ENCODE measurements at places on chromosomes 7 and 10.

GRCh38 chr10:125146791-125147579 is 13.4 kb downstream of the CTBP2 start:
- DNase-seq, result no peak

DNA sequence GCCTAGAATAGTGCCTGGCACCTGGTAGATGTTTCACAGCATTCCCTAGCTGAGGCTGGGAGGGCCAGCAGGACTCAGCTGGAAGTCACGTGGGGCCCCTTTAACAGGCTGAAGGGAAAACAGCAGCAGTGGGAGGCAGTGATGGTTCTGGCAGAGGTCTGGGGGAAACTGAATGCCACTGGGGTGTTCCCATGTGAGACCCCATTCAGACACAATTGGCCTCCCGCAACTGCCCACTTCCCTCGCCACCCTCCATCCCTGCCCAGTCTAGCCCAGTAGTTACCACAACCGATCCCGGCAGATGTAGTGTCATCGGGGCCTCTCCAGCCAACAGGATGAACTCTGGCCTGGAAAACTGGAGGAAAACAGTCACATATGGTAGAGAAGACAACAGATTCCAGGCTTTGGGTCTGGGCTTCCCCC is 38.3 kb downstream of the FRMPD2 start:
- DNase-seq, result no peak

- DNase-seq, result no peak
Observed at GRCh38 chr10:76080991-76081390, 649.6 kb downstream of the LRMDA start.

- DNase-seq, result no peak
Observed at GRCh38 chr10:128003521-128003920, 96.6 kb downstream of the PTPRE start.

DNA sequence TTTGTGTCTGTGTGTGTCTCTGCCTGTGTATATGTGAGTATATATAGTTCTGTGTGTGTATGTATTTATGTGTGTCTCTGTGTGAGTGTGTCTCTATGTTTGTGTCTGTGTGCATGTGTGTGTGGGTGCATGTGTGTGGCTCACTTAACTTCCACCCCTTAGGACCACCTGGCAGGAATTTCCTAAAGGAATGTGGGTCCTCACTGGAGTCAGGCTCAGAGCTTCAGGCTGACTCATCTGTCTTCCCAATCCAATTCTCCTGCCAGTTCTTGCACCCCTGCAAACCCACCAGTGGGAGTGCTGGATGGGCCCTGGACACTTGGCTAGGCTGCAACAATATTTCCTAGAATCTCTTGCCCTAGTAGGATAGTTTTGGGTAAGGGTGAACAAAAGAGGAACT is 70.2 kb upstream of the GRB10 start:
- DNase-seq, result no peak

GRCh38 chr7:121473645-121474300 is 77.7 kb upstream of the FAM3C start:
- DNase-seq, result no peak

DNA sequence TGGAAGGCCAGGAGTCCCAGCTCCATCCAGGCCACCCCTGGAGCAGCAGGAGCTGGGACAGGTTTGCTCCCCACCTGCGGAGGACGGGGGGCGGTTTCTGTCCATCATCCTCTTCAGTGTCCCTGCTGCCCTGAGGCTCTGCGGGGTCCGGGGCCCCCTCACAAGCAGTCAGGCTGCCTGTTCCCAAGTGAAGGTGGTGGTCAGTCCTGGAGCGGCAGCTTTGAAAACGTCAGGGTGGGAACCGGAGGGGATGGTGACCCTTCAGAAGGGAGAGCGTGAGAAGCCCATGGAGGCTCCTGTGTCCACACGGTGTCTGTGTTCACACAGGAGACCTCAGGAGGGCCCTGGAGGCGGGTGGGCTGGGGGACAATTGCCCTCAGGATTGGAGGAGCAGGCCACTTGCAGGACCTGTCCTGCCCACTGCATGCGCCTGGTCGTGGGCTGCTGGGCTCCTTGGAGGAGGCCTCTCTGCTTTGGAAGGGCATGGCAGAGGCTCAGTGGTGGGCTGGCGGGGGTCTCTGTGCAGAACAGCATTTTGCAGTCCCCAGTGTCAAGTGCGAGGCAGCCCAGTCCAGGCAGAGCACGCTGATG is 49.3 kb upstream of the INPP5A start:
- no peak for DNase-seq

GRCh38 chr7:105006367-105007136 is 7.5 kb upstream of the KMT2E start:
- no peak for DNase-seq

GRCh38 chr7:114988026-114988425 is 66.1 kb downstream of the MDFIC start:
- DNase-seq, result no peak

DNA sequence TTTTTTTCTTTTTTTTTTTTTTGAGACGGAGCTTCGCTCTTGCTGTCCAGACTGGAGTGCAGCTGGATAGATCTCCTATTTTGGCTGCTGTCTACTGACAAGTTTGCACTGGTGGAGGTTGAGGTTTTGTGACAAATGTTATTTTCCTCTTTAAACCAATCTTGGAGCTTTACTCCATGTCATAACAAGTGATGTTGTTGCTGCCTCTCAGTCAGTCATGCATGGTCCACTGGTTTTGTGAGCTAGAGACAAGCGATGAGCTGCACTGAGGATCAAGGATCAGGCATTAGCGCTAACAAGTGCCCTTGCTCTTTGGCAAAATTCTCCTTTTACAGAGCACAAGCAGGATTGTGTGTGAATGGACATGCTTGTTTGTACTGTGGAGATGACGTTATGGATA is 805 bp upstream of the WDFY4 start:
- peak; percentile 4 for DNase-seq

- no peak for DNase-seq
Observed at GRCh38 chr7:4713183-4713784, 31.2 kb downstream of the FOXK1 start.

- no peak for DNase-seq
Observed at GRCh38 chr7:29115753-29116152, 30.6 kb downstream of the CPVL start.

DNA sequence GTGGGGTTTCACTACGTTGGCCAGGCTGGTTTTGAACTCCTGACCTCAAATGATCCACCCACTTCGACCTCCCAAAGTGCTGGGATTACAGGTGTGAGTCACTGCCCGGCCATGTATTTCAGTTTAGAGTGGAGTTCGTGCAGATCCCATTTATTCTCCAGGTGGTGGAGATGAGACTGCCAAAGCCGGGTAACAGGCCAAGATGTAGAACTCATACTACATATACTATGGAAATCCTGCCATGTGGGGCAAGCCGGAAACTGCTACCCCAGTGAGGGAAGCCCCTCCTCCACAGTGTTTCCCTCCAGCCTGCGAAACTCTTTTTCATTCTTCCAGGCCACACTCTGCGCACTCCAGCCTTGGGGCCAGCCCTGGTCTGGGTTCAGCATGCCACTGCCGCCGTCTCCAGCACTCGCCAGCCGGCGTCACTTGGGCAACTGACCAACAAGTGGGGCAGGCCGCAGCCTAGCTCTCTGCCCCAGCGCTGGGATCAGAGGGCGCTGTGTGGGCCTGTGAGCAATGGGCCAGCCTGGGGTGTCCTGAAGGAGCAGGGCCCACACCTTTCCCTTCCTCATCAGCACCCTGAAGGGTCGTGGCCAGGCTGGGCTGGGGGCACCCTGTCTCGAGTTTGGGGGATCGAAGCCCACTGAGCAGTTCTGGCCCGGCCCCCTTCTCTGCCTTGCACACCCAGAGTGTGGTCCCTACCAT is 122.0 kb downstream of the TRRAP start:
- no peak for DNase-seq
